Hematopoietic multipotent progenitor cell treated with erythropoietin and hydrocortisone succinate and interleukin-3 and kit ligand, for 15 days (in vitro differentiated cells): ENCODE measurements at places on chromosomes 16 and 17.

GRCh38 chr16:87757841-87758426 lies 7.9 kb downstream of the KLHDC4 start:
- no peak for DNase-seq

DNA sequence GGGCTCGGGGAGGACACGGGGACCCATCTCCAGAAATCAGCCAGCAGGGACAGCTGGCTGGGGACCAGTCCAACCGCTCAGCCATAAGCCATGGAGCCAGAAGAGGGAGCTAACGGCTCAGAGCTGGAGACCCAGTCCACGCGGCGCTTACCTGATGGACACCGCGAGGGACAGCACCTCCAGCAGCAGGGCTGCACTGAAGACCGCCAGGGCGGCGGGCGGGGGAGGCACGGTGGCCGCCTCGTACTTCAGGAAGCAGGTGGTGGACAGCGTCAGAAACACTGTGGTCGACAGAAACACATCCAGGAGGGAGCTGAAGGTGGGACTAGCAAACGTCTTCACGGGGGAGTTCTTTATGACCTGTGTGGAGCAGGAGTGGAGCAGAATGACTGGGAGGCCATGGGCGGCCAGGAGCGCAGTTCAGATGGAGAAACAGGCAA lies 102.6 kb upstream of the CREBBP start:
- DNase-seq = peak; percentile 5

DNA sequence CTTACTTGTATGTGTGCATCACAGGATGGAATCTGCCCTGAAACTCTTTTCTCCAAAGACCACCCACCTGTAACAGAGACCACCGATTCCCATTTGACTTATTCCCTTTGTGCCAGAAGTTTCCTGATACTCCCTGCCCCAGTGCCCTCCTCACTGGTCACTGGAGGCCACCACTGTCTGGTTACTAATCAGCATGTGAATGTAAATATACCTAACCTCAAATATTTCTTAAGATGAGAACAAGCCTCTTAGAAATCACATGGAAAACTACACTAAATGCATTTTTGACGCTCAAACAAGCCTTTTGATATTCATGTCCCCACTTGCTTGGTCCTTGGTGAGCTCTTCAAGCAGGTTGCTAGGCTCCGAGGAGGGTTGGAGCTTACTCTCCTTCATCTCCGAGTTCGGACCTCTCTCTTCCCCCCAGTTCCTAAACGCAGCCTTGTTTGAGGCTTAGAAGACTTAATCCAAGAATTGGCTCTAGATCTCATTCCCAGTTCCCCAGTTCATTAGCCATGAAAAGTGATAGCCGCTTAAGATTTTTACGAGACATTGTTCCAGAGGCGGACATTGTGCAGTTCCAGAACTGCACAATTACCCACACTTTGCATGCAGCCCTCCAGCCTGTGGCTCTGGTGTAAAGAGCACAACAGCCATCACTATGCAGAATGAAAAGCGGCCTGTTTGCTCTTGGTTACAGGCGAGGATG lies 579.2 kb upstream of the PSMD7 start:
- DNase-seq = no peak

- peak; percentile 92 for DNase-seq
These were observed at the start of gene COG1 for GRCh38 chr17:73192894-73193701. Gene COG1 (plus strand): TSS chr17:73193055. CDS start chr17:73193070, 15 bp downstream.

- no peak for DNase-seq
These were observed 20.8 kb downstream of the WDR45B start for GRCh38 chr17:82627405-82627804.
